ENCODE measurements at places on chromosomes 11 and 22. TPM values are rescaled to one million over a fixed set of nuclear protein-coding genes. Genes with fewer than 3 reads are reported as not detected.

RASD2 gene
- 4.4 TPM for total RNA-seq

GUCY1A2 gene
- total RNA-seq = 3.2 TPM

IPO7 gene
- total RNA-seq = 108 TPM

RIC3 gene
- total RNA-seq = 23.8 TPM

INS gene
- total RNA-seq = 1.2 TPM

UPB1 gene
- total RNA-seq = 0.83 TPM

ZBTB16 gene
- 85.4 TPM for total RNA-seq

DMC1 gene
- total RNA-seq = 0.40 TPM

KCNJ5 gene
- total RNA-seq = 1.6 TPM

ZNF280A gene
- not detected for total RNA-seq

CCDC34 gene
- 7.6 TPM for total RNA-seq

C11orf91 gene
- 0.26 TPM for total RNA-seq

DUSP8 gene
- 35.6 TPM for total RNA-seq

TM7SF2 gene
- total RNA-seq = 184 TPM

GLYATL1 gene
- total RNA-seq = 3.6 TPM

EHF gene
- 176 TPM for total RNA-seq

SCUBE2 gene
- 22.0 TPM for total RNA-seq

PMM1 gene
- 80.4 TPM for total RNA-seq

CDC42EP1 gene
- 186 TPM for total RNA-seq

RFPL2 gene
- total RNA-seq = 0.14 TPM

SCGB1A1 gene
- 2.7 TPM for total RNA-seq

OR10G7 gene
- not detected for total RNA-seq

TTC36 gene
- total RNA-seq = 1.2 TPM

SCUBE1 gene
- total RNA-seq = 1.7 TPM

OR5B21 gene
- not detected for total RNA-seq

OR51E1 gene
- total RNA-seq = 0.37 TPM

PATE3 gene
- total RNA-seq = not detected

ESAM gene
- 22.0 TPM for total RNA-seq

MYEOV gene
- 0.72 TPM for total RNA-seq

UCP2 gene
- total RNA-seq = 37.9 TPM

Measured in mucosa of gallbladder (tissue), 1 donor.